ENCODE measurements at places on chromosomes 16 and 17.

DNA sequence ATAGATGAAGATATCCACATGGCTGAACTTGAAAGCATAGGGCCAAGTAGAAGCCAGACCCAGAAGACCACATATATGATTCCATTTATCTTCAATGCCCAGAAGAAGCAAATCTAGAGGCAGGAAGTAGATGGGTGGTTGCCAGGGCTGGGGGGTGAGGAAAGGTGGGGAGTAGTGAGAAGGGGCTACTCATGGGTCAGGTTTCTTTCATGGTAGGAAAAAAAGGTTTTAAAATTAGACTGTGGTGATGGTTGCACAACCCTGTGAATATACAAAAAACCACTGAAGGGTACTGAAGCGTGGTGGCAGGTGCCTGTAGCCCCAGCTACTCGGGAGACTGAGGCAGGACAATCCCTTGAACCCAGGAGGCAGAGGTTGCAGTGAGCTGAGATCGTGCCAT lies 5.4 kb downstream of the CD2BP2 start:
- DNase-seq, result no peak

DNA sequence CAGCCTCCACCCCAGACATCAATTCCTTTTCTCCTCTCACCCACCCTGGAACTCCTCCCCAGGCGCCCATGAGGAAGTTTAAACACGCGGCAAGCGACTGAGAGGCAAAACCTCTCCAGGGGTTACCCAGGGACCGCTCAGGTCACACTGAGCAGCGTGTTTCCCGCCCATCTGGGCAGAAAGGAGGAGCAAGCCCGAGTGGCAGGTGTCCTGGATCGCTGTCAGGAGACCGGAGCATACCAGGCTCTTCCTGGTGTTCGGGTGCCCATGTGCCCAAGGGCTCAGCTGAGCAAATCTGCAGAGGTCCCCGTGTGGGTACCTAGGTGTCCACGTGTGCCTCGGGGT lies 491 bp downstream of the SLC25A19 start:
- peak; percentile 28 for DNase-seq

- no peak for DNase-seq
Measured at GRCh38 chr16:63890081-63890480, 1231.8 kb downstream of the CDH11 start.

DNA sequence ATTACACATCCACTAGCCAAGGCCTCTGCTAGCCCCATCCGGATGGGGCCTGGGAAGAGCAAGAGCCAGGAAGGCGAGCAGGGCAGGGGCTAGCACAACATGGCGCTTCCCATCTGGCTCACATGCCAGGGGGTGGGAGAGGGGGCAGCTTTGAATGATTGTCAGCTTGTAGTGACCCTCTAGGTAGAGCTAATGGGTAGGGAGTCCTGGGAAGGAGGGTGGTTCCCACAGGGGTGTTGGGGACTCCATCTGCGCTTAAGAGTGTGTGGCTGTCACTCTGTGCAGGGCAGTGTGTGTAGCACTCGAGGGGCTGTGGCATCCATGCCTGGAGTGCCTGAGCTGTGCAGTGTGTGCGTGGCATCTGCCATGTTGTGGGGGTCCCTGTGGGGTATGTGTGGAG lies 24.5 kb downstream of the ARHGAP23 start:
- DNase-seq, result no peak

GRCh38 chr17:40371261-40371929 lies 6.9 kb upstream of the GJD3 start:
- peak; percentile 38 for DNase-seq

- no peak for DNase-seq
Measured at GRCh38 chr17:1630662-1631061, 2.0 kb upstream of the SLC43A2 start.

GRCh38 chr16:48602356-48603014 lies 7.5 kb downstream of the N4BP1 start:
- DNase-seq, result no peak

GRCh38 chr17:27244491-27245223 lies 49.3 kb upstream of the WSB1 start:
- DNase-seq, result no peak

DNA sequence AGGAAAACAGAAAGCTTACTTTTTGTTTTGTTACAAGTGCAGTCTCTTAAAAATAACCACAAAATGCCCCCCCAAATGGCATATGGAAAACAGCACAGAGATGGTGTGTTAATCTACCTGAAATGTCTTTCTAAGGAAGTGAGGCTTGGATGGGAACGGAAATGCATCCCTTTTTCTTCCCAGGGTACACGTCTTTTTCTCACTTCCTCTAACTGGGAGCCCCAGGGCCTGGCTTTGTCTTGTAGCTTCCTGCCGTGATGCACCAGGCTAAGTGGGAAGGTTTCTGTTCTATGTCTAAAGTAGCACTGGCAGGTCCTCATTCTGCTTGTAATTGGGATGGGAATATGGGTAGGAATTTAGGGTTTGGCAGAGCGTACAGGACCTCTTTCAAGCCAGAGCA lies 52.5 kb upstream of the CACNG3 start:
- no peak for DNase-seq

GRCh38 chr17:68592682-68593641 lies 8.2 kb downstream of the FAM20A start:
- DNase-seq, result no peak

DNA sequence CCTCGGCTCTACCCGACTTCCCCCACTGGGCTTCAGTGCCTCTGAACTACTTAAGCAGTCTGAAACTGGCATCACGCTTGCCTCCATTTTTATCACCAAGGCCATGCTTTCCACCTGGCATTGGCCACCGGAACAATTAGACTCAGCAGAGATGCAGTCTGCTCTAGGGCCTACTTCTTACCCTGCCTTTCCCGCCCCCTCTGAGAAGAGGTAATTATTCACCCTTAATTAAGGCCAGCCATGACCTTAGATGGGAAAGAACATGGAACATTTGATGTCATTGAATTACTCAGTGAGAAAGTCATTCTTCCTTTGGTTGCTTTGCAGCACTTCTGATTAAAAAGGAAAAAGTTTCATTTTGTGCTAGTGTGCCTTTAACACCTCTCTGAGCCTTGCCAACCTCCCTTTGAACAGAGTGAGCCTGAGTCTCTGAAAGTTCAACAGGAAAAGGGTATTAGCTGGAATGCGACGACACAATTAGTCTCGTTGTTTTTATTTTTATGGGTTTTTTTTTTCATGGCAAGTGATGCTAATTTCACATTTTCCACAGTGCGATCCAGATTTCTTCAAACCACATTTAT lies 60.9 kb upstream of the TNRC6A start:
- DNase-seq, result no peak

- DNase-seq, result no peak
Measured at GRCh38 chr17:72099919-72100318, 20.9 kb upstream of the SOX9 start.

DNA sequence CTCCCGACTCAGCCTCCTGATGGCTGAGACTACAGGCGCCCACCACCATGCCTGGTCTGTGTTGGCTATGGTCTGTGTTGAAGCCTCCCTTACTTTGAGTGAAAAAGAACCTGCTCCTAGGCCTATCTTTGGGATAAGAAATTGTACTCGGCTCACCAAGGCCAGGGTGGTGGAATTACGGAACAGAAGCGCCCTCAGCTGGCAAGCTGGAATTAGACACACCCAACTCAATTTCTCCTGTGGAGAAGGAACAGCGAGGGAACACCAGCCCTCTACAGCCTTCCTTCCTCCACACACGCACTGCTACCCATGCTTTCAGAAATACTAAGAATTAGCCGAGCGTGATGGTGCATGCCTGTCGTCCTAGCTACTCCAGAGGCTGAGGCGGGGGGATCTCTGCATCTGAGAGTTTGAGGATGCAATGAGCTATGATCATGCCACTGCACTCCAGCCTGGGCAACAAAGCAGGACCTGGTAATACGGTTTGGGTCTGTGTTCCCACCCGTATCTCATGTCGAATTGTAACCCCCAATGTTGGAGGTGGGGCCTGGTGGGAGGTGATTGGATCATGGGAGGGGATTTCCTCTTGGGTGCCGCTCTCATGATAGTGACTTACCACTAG lies 40.1 kb upstream of the RBBP6 start:
- DNase-seq, result no peak

- DNase-seq, result no peak
Measured at GRCh38 chr17:75457047-75457654, 716 bp downstream of the TMEM94 start.

DNA sequence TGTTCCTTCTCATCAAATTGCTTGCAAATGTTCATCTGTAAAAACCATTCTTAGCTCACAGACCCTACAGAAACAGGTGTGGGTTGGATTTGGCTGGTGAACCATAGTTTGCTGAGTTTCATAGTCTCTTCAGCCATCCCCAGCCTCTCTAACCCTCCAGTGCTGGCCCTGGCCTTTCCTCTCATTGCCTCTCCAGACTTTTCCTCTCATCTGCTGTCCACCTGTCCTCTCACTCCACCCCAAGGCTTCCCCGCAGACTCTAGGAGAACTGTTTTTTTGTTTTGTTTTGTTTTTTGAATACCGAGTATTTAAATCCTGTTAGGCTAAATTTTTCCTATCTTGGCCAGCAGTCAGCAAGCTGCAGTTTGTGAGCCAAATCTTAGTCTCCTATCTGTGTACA lies 41.1 kb downstream of the MEOX1 start:
- no peak for DNase-seq
